ENCODE measurements at places on chromosomes 3 and 15.

GRCh38 chr3:140420621-140421357 is 257.1 kb upstream of the TRIM42 start:
- DNase-seq, result no peak

GRCh38 chr3:174957551-174958001 is 98.4 kb downstream of the NAALADL2 start:
- DNase-seq, result no peak

DNA sequence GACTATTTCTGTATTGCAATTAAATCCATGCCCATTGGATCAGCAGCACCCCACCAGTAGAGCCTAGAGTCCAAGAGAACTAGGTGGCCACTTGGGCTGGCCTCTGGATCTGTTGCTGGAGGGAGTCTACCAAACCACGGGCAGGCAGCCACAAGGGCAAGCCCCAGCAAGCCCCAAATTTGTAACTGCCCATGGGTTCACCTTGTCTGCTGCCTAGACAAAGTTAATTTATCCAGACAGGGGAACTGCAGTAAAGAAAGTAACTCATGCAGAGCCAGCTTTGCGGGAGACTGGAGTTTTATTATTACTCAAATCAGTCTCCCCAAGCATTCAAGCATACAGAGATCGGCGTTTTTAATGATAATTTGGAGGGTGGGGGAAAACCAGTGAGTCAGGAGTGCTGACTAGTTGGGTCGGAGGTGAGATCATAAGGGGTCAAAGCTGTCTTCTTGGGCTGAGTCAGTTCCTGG is 74.0 kb upstream of the TERB2 start:
- DNase-seq, result no peak

DNA sequence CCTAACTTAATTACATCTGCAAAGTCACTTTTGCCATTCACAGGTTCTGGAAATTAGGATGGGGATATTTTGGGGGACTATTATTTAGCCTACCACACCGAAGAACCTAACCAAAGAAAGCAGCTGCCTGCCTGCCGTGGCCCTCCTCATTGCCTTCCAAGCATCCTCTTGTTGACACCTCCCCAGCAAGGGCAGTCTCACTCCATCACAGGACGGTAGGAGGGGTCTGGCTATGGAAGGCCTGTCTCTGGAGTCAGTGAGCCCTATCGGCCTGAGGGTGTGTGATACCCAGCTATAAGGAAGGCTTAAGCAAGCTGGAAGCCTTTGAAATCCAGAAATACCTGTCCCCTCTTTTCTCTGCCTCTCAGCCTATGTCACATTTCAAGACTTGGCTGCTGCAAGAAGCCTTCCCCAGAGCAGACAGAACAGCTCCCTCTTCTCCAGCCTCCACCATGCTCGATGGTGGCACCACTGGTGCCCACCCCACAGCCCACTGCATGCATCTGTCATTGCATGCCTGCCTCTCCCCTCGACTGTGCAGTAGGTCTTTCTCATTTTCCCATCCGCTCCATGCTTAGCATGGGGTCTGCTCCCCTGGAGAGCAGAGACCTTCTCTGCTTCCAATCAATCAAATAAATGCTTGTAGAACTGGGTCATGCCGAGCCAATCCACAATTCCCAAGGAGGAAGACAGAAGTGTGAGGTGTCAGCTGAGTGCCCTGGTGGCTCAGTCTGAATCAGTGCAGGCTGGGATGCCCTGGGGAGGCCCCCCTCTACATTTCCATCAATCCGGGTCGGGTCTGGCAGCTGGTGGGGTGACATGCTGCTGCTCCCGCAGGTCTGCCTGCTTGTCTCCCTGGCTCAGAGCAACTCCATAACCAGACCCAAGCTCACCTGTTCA is 23.9 kb upstream of the LOXL1 start:
- DNase-seq, result no peak

DNA sequence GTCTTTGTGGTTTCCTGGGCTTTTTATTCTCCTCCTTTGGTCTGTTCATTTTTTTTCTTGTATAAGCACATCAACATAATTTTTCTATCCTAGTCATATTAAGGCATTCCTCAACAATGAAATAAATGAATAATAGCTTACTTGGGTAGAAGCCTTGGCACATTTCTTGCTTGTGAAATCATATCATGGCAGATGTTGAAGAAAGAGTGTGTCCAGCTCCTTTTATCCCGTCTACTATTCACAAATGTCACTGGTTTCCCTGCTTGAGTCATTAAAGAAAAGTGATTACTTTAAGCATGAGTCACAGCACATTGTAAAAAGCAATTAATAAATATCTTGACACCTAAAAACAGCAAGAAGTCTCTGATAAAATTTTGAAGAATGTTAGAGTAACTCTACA is 42.1 kb downstream of the MINAR1 start:
- DNase-seq, result no peak

- no peak for DNase-seq
Observed at GRCh38 chr3:70471464-70472342, 159.3 kb upstream of the MDFIC2 start.

DNA sequence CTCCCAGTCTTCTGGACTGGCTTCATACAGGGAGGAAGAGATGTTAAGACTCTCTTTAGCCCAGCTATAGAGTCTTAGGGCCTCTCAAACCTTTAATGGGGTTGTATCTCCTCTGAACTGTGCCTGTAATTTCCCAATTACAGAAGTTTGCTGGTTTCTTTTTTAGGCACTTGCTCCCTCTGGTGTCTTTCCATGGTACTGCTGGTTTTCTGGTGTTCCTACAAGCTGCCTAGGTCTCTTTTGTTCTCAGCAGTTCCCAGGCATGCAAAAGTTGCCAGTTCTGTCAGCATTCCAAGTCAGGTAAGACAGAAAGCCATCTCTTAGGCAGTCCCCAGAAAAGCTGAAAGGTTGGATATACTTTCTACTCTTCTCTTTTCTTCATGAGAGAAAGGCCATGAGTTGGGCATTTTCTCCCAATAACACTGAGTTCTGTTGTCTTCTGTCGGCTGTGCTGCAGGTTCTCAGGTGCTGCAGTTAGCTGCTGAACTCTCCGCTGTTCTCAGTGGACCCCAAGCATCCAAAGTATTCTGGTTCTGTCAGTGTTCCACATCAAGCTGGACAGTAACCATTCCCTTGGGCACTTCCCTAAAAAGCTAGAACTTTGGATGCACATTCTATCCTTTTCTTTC is 54.4 kb upstream of the EHHADH start:
- peak; percentile 41 for DNase-seq

GRCh38 chr15:33226559-33227181 is 32.2 kb upstream of the FMN1 start:
- no peak for DNase-seq

GRCh38 chr3:71504250-71505036 is 79.1 kb downstream of the FOXP1 start:
- DNase-seq, result no peak

GRCh38 chr15:49083401-49084284 is 37.4 kb upstream of the SECISBP2L start:
- DNase-seq, result no peak

GRCh38 chr3:76107935-76108570 is 322.7 kb upstream of the ZNF717 start:
- DNase-seq, result no peak

GRCh38 chr15:29452881-29453731 is 183.5 kb upstream of the NSMCE3 start:
- no peak for DNase-seq

- DNase-seq, result no peak
Observed at GRCh38 chr3:1346386-1346785, 253.6 kb downstream of the CNTN6 start.

- no peak for DNase-seq
Observed at GRCh38 chr15:89021224-89021623, 67.0 kb upstream of the ABHD2 start.

GRCh38 chr3:55198554-55198953 is 270.7 kb upstream of the LRTM1 start:
- DNase-seq, result no peak

DNA sequence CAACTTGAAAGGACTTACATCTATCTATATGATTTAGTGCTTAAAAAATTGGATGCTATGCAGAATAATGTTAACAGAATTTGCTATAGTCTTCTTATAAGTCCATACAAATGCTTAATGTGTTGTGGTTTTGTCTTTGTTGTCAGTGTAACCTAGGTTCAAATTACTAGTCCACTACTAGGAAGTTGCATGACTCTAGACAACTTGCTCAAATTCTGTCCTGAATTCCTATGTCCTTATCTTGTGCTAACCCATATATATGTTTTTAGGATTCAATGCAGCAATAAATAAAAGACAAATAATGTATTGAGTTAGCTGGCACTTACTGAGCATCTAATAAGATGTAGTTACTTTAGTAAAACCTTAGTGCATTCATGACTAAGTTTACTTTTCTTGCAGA is 276.5 kb upstream of the KCNMB2 start:
- DNase-seq, result no peak

- DNase-seq, result peak; percentile 83
Observed at GRCh38 chr3:29453284-29454001, 172.6 kb downstream of the RBMS3 start.

DNA sequence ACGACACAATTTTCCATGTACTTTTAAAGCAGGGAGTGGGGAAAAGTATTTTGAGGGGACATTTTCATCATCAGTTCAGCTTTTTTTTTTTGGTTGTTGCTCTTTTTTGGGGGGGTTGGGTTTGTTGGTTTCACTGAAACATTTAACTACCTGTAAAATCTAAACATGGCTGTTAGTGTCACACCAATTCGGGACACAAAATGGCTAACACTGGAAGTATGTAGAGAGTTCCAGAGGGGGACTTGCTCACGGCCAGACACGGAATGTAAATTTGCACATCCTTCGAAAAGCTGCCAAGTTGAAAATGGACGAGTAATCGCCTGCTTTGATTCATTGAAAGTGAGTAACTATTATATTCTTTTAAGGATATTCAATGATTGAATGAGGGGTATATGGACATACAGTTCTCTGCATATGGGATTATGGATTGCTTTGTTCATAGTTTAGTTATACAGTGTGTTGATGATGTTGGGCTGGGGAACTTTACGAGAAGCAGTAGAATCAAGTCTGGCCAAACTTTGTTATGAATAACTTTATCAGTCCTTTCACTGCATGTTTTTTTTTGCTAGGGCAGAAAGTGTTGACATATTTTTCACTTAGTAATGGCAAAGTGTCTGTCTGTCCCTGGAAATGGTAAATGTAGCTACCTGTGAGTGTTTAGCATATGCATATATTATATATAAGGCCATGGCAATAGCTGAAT is 31.5 kb downstream of the MBNL1 start:
- no peak for DNase-seq

DNA sequence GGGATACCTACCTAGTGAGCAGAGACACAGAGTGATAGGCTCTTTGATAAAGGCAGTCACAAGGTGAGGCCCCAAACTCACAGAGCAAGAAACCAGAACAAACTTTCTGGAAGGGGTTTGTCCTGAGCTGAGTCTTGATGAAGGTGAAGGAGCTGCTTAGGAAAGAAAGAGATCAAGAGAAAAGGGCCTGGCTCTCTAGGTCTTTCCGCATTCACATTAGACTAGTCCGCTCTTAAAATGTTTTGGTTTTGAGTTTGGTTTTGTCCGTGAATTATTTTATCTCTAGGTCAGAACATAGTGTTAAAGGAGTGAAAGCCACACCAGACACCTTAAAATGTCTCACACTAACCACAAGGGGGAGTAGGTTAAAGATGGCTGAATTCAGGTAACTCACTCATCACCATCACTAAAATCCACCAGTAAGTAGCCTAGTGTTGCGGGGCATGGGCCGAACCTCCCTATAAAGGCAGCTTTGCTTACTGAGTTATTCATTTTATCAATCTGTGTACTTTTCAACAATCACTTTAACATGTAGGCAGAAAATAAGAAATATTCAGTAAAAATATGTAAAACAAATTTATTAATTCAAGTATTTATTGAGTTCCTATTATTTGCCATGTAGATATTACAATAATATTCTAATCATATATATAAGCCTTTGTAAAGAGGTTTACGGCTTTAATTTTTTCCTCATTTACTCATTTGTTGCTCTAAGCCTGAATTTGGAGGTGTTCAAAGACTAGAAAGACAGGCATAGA is 121.5 kb upstream of the TSC22D2 start:
- DNase-seq, result no peak

DNA sequence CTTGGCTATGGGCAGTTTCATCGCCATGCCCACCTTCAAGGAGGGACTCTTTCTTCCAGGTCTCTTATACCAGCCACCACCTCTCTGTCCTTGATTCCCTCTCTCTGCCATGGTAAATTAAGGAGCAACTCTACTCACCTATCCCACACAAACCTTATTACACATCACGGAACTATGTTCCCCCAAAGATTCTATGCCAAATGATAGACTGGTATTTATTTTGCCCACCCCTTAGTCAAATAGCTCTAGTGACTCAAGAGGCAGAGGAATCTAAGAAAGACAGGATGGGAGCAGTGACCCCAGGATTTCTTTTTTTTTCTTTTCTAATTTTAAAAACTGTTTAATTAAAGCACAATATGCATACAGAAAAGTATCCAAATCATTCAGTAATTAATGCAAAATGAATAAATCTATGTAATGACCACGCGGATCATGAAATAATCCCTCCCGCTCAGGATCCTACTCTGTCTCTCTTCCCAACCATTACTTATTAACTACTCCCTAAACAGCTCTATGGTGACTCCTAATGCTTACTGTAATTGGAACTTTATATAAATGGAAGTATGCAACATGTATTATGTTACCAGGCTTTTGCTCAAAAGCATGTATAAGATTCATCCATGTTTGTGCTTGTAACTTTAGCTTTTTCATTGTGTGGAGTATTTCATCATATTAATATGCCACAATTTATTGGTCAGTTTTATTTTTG is 410.8 kb upstream of the RASGRP1 start:
- no peak for DNase-seq

DNA sequence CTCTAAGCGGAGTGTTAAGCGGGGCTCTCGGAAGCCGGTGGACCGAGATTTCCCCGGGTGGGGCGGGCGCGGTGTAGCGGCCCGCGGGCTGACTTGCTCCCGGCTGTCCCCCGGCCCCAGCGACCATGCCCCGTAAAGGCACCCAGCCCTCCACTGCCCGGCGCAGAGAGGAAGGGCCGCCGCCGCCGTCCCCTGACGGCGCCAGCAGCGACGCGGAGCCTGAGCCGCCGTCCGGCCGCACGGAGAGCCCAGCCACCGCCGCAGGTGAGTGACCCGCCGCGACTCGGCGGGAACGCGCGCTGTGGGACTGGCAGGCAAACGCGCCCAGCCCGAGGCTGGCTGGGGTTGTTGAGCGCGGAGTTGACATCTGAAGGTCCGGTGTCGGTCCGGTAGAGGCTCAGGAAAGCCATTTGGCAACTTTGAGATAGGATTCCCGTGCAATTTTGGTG is 1.3 kb downstream of the SMC4 start:
- no peak for DNase-seq

DNA sequence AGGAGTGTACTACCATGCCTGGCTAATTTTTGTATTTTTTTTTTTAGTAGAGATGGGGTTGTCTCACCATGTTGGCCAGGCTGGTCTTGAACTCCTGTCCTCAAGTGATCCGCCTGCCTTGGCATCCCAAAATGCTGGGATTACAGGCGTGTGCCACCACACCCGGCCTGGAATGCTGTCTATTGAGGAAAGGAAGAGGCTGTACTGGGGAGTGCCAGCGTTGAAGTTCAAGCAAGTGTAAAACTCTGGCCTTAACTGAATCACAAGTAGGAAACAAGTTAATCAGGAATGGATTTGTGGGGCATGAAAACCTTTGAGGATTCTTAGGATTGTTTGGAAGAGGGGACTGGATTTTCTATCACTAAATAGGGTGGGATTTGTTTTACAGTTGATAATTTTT is 1.4 kb upstream of the SENP2 start:
- no peak for DNase-seq

GRCh38 chr15:74470631-74471395 is 9.9 kb upstream of the UBL7 start:
- DNase-seq, result peak; percentile 40

All from lower leg skin (tissue), 4 donors.